ENCODE measurements at places on chromosomes 3 and 15. TPM values are rescaled to one million over a fixed set of nuclear protein-coding genes. Genes with fewer than 3 reads are reported as not detected.

DNA sequence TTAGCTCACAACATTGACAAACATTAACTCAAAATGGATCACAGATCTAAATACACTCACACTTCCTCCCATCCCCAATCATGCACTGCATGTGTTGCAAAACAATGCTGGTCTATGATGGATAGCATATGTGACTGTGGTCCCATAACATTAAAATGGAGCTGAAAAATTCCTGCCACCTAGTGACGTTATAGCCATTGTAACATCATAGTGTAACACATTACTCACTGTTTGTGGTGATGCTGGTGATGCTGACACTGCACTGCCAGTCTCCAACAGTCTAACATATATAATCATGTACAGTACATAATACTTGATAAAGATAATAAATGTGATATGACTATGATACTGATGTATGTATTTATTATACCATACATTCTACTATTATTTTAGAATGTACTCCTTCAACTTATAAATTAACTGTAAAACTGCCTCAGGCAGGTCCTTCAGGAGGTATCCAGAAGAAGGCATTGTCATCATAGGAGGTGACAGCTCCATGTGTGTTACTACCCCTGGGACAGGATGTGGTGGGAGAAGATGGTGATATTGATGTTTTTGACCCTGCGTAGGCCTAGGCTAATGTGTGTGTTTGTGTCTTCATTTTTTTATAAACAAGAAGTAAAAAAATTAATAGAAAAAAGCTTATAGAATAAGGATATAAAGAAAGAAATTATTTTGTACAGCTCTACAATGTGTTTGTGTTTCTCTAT is 41.3 kb downstream of the TXNRD3 start:
- H3K27me3 ChIP-seq: no peaks in the 10 kb centered on the region
- no peaks in the 10 kb centered on the region for H3K36me3 ChIP-seq
- no peak overlapping the region for H3K27ac ChIP-seq

GRCh38 chr15:99955532-99955931 is 222.3 kb upstream of the LYSMD4 start:
- no peaks in the 10 kb centered on the region for H3K27me3 ChIP-seq
- H3K4me1 ChIP-seq: peaks cover 12% of the 10 kb centered on the region
- DNase-seq: no peak

GRCh38 chr3:115548611-115549010 is 74.7 kb upstream of the GAP43 start:
- DNase-seq: no peak
- no peaks in the 10 kb centered on the region for H3K4me1 ChIP-seq
- H3K36me3 ChIP-seq: no peaks in the 10 kb centered on the region
- no peak overlapping the region for H3K4me3 ChIP-seq

FEZF2 gene
- not detected for total RNA-seq

- H3K27me3 ChIP-seq: no peaks in the 10 kb centered on the region
- no peaks in the 10 kb centered on the region for H3K36me3 ChIP-seq
- no peak overlapping the region for H3K27ac ChIP-seq
- no peak overlapping the region for H3K4me3 ChIP-seq
- no peak for DNase-seq
Measured at GRCh38 chr15:36235173-36235572, 344.3 kb upstream of the CDIN1 start.

GRCh38 chr3:99755831-99756230 is 61.8 kb upstream of the CMSS1 start:
- no peak for DNase-seq
- H3K4me3 ChIP-seq: no peak overlapping the region
- no peaks in the 10 kb centered on the region for H3K27me3 ChIP-seq
- H3K27ac ChIP-seq: no peak overlapping the region
